NCI-H526 treated with DMSO at 0.1 percent for 48 hours (cell line): ENCODE measurements at places on chromosomes 3 and 15.

GRCh38 chr15:29533647-29534046 is 264.0 kb upstream of the NSMCE3 start:
- DNase-seq, result no peak

- no peak for DNase-seq
Measured at GRCh38 chr15:51756482-51756881, 5.1 kb downstream of the TMOD2 start.

- DNase-seq, result no peak
Measured at GRCh38 chr3:178244733-178245709, 291.2 kb upstream of the KCNMB2 start.

GRCh38 chr15:65559941-65560340 is 29.7 kb downstream of the HACD3 start:
- DNase-seq, result no peak

- no peak for DNase-seq
Measured at GRCh38 chr15:95449230-95449628, 881.3 kb upstream of the NR2F2 start.

DNA sequence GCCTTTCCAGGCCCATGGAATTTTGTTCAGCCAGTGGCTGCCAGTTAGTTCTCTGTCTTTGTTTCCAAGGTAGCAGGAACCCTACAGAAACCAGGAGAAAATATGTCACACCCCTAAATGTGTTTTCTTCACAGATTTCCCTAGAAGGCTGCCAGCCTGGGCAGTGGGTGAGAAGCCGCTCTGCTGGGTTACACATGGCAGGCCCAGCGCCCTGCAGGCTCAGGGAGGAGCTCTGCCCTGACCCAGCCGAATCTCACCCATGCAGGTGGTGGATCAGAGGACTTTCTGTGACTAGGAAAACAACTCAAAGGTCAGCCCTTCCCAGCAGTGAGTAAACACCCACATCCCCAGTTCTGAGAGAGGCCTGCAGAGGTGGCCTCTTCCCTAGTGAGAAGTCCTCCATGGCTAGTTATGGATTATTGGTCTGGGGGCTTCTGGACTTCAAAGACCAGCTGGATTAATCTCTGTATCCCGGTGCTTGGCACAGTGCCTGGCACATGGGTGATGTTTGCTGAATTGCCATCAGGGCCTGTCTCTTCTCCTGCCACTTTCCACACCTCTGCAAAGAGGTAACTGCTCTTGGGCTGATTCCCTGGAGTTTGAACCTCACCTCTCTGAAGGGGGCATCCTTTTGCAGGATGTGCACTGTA is 34.7 kb upstream of the BDH1 start:
- no peak for DNase-seq

- no peak for DNase-seq
Measured at GRCh38 chr3:79285380-79285779, 482.4 kb downstream of the ROBO1 start.

GRCh38 chr3:168860592-168860991 is 764.9 kb upstream of the GOLIM4 start:
- DNase-seq, result no peak

GRCh38 chr3:58535531-58536500 is 1.2 kb downstream of the ACOX2 start:
- no peak for DNase-seq

DNA sequence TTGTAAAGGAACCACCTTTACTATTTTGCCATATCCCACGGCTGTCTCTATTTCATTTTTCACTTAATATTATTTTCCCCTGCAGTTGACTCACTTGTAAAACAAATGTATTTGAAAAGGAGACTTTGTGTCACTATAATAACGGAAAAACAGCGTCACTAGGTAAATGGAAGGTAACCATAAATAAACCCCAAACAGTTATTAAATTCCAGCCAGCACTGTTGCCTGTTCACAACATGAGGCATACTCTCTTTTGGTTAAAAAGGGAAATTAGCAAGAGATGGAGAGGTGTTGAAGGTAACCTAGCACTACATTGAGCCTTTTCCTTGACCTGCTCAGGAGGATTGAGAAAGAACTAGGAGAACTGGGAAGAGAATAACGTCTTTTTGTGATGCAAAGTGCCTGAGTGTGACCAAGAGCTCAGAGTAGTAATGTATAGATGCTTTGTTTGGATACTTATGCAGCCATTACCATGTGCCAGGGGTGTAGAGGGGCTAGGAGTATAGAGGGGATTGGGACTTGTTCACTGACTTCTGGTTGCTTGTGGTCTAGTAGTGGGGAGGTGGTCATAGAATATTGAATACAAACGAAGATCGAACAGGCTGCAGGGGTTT is 19.6 kb downstream of the FLNB start:
- no peak for DNase-seq

DNA sequence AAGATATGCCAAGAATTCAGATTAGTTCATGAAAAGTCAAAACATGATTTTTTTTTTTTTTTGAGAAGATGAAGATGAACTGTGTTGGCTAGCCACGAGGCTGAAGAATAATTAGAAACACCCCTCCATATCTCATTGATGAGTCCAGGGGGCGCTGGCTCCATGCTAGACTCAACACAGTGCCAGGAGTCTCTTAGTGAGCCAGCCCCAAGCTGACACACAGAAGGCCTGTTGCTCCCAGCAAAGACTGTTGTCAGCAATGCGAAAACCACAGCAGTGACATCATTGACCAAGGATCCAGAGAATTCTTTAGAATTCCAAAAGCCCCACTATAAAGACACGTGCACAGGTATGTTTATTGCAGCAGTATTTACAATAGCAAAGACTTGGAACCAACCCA is 185.2 kb downstream of the ANXA2 start:
- no peak for DNase-seq

GRCh38 chr3:132522353-132522752 is 74.7 kb upstream of the ACKR4 start:
- DNase-seq, result no peak

DNA sequence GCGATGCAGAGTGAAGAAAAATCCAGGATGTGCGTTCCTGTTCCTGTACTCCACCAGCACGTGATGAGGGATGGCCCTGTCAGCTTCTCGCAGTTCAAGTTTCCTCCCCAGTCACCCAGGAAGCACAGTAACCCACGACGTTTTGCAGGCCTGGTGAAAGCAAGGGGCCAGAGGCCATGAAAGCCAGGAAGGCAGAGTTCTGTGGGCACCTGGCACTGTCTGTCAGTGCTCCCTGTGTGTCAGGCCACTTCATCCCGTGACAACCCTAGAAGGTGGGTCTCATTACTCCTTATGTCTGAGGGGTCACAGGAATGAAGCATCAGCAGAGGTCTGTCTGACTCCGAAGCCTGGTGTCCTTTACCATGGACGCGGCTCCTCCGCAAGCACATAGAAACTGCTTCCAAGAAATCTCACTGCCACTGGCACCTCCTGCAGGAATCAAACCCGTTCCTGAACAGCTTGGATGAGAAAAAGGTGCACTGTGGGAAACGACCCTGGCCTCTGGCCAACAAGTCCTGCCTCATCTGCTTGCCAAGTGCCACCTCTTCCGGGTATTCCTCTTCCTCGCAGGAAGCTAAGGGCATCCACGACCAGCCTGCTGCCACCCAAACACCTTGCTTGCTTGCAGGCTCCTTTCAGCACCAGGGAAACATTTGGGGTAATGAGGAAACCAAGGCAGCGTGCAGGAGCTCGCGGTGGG is 14.6 kb downstream of the RAB43 start:
- DNase-seq, result no peak

- DNase-seq, result no peak
Measured at GRCh38 chr3:161017971-161018370, 87.2 kb downstream of the B3GALNT1 start.

DNA sequence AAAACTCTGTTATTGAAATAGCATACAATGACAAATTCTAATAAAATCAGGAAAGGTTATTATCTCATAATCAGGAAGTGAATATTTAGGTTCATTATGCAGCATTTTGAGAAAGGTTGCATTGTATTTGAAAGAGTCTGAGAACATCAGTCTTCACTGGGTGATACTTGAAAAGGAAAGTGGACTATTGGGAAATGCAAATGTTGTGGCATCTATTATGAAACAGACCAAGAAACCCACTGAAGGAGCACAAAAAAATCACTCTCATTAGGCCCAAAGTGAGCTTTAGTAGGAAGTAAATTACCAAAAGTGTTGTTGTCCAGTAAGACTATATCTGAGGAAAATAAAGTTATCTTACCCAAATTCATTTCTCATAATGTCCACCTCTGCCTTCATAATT is 90.8 kb downstream of the ZPLD1 start:
- no peak for DNase-seq
